ENCODE measurements at places on chromosomes 1 and 21.
A peak's percentile ranks its signal among the peaks of the same experiment; 100 is the strongest.

GRCh38 chr1:14661222-14661621 is 62.7 kb downstream of the KAZN start:
- DNase-seq: no peak

GRCh38 chr1:174269989-174270651 is 110.8 kb downstream of the RABGAP1L start:
- DNase-seq: no peak

DNA sequence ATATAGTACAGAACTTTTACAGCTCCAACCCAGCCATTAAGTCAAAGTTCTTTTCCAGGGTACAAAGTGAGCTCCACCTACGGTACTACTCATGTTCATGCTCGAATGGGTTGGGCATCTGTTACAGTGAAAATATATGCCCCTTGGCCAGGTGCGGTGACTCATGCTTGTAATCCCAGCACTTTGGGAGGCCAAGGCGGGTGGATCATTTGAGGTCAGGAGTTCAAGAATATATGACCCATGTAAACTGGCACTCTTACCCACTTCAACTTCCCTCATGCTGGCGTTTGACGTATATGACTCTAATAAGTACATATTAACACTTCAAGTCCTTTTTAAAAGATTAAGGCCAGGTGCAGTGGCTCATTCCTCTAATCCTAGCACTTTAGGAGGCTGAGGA is 71.3 kb upstream of the PKN2 start:
- no peak for DNase-seq

GRCh38 chr1:62361431-62361830 is 42.2 kb upstream of the KANK4 start:
- DNase-seq: no peak

DNA sequence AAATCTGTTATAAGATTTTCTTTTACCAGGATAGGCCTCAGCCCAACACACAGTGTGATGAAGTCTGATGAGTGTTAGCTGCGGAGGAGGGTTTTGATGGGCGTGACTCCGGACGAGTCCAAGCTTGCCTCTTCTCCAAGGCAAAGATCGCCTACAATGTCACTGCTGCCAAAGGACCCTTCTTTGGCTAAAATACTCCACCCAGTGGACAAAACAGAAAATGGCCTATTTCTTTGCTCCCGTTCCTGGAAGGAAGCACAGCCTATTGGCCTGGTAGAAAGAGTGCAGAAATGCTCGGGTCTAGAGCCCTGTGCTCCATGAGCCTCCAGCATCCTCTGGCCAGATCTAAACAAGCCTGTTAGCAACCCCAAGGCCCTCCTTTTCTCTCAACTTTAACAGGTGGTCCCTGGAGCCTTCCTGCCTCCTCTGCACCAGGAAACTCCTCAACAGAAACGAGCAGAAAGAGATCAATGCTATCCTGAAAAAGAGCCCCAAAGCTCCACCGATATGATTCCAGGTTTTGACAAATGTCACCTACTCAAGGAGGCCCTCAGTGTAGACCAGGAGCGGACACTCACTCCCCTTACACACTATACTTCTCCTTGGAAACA is 3.4 kb upstream of the CASQ2 start:
- DNase-seq: peak; percentile 34
